ENCODE measurements at places on chromosomes 2 and 18.

- DNase-seq: no peak
Measured at GRCh38 chr2:44746856-44747615, 194.5 kb upstream of the SIX3 start.

DNA sequence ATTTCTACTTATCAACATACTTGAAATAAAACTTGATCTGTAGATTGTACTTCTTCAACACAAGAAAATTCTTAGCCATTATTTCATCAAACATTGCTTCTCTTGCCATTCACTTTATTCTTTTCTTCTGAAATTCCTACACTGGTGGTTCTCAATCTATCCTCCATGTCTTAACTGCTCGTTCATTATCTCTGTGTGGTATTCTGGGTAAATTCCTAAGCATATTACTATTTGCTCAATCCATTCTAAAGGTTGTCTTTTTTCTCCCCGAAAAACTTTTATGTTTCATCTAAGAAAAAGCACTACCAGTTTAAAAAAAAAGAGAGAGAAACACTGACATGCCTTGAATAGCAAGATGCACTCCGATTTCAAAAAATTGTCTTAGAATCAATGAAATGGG lies 18.0 kb downstream of the SP3 start:
- no peak for DNase-seq

DNA sequence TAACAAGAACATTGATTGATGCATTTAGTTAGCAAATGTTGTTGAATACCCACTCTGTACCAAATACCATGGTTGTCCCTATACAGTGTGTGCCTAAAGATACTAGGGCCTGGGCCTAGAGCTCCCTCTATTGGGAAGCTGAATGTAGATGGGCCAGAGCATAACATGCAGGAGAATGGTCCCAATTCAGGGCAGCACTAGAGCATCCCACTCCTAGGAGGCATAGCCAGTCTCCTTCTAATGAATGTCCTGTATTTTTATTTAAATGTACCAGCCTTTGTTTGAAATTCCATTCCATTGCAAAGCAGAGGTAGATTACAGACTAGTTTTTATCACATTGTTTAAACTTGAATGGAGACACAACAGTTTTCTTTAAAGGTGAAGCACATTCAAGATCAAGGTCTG lies 90.6 kb downstream of the FEZ2 start:
- DNase-seq: peak; percentile 41

- DNase-seq: no peak
Measured at GRCh38 chr18:32884543-32884942, 111.7 kb upstream of the KLHL14 start.

DNA sequence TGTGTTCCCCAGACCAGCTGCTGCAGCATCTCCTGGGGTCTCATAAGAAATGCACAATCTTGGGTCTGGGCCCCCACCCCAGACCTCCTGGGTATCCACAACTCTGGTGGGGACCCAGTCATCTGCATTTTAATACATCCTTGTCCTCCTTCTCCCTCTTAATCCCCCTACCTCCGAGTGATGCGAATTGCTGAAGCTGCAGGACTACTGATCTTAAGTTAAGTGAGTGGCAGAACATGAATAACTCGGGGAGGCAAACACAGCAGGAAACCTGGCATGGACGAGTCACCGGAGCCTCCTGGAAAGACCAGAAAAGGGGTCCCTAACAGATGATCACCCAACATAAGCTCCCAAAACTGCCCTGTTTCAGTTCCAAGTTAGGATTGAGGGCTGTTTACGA lies 283.2 kb upstream of the MGAT5 start:
- no peak for DNase-seq

GRCh38 chr18:24763765-24764513 lies 303.5 kb downstream of the HRH4 start:
- no peak for DNase-seq

GRCh38 chr2:133817680-133818566 lies 249.7 kb upstream of the NCKAP5 start:
- DNase-seq: no peak

DNA sequence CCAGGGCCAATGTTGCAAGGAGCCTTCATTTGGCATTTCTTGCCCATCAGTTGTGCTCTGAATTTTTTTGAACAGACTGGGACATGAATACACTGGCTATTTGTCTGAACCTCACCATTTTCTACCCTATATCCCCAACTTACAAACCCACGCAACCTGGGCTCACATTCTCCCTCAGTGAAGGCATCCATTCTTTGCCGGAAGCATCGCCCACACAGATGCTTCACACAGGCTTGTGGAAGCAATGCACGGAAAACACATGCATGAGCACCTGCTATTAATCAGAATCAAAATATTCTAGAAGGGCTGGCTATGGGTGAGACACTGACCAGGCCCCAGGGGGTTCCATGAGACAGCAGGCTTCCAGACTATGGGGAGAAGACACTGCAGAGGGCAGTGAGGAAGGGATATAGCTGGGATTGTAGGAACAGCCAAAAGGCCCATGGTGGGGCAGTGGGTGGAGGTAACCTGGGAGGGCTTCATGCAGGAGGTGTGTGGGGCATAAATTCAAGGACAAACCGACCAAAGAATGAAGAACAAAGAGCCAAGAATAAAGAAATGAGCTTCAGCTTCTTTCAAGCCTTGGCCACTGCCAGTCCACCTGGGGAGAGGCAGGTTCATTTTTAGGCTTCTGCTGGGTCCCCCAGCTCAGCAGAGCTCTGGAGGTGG lies 261.5 kb downstream of the CELF4 start:
- no peak for DNase-seq

GRCh38 chr2:147223119-147223518 lies 621.7 kb upstream of the ACVR2A start:
- DNase-seq: no peak

DNA sequence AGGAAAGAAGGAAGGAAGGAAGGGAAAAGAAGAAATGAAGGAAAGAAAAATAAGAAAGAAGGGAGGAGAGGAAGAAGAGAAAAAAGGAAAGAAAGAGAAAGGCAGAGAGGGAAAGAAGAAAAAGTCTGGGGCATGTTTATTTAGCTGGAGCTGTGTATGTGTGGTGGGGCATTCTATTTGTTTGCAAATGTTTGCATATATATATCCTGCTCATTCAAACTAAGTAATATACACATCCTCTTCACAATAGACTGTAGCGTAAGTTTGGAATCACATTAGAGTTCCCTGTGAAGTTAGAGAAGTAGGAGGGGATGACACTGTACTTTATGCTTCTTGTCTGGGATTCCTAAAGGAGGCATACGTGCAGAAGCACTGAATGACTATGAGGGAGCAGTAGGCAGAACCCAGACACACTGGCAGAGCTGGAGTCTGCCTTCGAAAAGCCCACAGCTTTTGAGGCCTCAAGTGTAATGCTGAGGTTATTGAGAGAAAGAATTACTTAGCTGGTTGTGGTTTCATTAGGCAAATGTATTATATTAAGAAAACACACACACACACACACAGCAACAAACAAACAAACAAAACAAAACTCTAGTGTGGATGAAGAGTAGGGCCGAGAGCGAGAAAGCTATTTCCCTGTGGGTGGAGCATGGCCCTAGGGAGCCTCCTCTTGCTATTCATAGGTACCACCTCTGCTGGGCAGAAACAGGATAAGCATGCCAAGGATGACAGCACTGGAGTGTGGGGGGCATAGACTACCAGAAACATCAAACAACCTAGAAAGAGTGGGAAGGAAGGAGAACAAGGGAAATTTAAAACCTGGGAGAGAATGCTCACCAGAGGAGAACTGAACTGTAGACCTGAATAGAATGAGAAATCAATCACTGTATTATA lies 905.1 kb upstream of the NXPH2 start:
- DNase-seq: no peak

GRCh38 chr18:5463390-5463789 lies 80.4 kb downstream of the EPB41L3 start:
- no peak for DNase-seq

DNA sequence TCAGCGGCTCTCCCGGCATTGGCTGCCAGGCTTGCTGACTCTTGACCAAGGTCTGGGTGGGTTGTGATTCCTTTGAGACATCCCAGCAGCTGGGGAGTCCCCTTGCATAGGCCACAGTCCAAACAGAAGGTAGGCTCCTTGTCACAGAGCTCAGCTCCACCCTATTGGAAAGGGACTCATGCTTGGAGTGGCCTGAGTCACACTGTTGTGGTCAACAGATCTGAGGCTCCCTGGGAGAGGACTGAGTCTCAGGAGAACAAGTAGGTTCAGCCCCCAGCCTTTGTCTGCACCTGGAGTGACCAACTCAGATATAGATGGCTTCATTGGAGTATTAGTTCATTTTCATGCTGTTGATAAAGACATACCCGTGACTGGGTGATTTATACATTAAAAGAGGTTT lies 32.1 kb upstream of the SH3BP4 start:
- no peak for DNase-seq
